ENCODE measurements at places on chromosomes 4 and X.

DNA sequence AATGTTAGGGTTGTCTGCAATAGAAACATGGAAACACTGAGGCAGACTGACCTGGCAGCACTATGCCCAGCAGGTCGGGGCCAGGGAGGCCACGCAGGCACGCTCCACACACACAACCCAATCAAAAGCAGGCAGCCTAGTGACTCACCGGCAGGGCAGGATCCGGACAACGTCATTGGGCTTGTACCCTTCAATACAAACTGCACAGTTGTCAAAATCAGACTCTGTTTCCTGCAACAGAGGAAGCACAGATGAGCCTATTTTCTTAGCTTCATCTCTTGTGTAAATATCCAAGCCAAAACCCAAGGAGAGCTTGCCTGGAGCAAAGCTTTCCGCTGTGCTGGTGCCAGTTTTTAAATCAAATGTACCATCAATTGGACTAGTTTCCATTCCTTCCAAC, 185.8 kb downstream of the RNF150 start:
- no peak for DNase-seq

- DNase-seq = peak; percentile 58
Observed at GRCh38 chr4:148089624-148090023, 352.6 kb downstream of the NR3C2 start.

- no peak for DNase-seq
Observed at GRCh38 chr4:33073811-33074210, 2353.6 kb downstream of the PCDH7 start.

GRCh38 chr4:53991821-53992220, 72.6 kb downstream of the CHIC2 start:
- no peak for DNase-seq

DNA sequence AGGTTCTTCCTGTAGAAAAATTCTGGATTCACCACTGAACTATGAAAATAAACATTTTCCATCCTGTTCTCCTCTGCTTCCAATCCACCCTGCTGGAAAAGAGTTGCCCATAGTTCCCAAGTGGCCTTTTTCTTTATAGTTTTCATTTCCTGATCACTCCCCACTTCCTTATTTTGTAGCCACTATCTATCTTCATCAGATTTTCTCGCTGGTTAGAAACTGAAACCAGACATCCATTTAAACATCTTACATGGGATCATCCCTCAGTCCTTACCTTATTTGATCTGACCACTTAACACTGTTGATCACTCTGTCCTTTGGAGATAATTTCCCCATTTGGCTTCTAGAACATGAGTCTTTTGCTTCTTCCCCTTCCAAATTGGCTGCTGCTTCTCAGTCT, 42.2 kb upstream of the SCOC start:
- DNase-seq = no peak

DNA sequence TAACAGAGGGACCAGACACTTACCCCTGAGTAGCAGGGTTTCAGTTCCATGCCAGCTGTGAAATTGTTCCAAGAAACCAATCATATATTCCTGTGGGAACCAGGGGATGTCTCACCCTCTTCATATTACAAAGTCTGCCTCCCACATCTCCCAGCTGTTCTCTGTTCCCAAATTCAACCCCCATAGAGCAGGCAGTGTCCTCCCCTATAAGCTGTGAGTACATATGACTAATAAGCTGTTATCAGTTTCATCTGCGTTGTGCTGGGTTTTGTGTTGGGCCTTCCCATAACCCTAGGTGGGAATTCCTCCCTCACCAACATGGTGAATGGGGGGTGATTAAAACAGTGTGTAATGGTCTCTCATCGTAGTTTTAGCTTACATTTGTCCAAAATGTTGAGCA, 41.0 kb downstream of the CEP44 start:
- DNase-seq = no peak
